ENCODE measurements at places on chromosomes 11 and 22.

- no peak for DNase-seq
Observed at GRCh38 chr11:116707746-116708145, 65.0 kb downstream of the BUD13 start.

DNA sequence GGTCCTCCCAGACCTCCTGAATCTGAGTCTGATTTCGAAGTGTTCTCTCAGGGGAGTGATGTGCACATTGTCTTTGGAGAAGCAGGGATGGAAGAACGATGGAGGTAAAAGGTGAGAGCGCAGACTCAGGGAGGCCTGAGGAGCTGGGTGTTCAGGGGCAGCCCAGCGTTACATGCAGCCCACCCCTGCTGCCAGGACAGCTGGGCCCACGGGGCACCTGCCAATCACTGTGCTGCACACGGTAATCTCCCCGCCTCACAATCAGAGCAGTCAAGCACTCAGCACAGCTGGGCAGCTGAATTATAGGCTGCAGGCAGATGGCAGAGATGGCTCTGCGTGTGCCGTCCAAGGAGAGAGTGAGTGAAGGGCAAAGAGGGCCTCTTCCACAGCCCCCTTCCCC is 17.9 kb upstream of the HTR3A start:
- no peak for DNase-seq

- DNase-seq = peak; percentile 92
Observed at GRCh38 chr11:10298342-10298741, 4.3 kb upstream of the SBF2 start.

- no peak for DNase-seq
Observed at GRCh38 chr11:118690553-118691304, 11.3 kb upstream of the TREH start.
